T-cell (primary cell): ENCODE measurements at places on chromosomes 4 and X.

- H3K36me3 ChIP-seq = no peaks in the 10 kb centered on the region
- H3K4me1 ChIP-seq = peaks cover 4% of the 10 kb centered on the region
These were observed 3.3 kb upstream of the MAGEA8 start for GRCh38 chrX:149877636-149878035.

GRCh38 chrX:154718616-154719015 lies 32.3 kb downstream of the GAB3 start:
- H3K4me3 ChIP-seq = no peak overlapping the region
- H3K27ac ChIP-seq = peak overlapping the region; percentile 73
- no peaks in the 10 kb centered on the region for H3K27me3 ChIP-seq
- H3K4me1 ChIP-seq = peaks cover 8% of the 10 kb centered on the region
- H3K36me3 ChIP-seq = no peaks in the 10 kb centered on the region

DNA sequence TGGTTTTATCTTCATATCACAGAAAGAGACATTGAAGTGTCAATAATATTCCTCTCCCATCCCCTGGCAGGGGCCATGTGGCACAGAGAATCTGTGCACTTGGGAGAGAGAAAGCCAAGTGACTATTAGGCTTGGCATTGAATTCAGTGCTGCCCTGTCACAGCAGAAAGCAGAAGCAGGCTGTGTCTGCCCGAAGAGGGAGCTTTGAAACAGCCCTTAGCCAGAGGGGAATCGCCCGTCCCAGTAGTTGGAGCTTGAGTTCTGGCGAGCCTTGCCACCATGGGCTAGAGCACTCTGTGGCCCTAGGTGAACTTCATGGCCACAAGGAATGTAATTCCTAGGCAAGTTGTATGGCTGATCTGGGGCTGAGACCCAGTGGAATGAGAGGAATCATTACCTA lies 282.5 kb upstream of the PCDH10 start:
- no peaks in the 10 kb centered on the region for H3K36me3 ChIP-seq
- no peaks in the 10 kb centered on the region for H3K27me3 ChIP-seq
- H3K27ac ChIP-seq = no peak overlapping the region

DNA sequence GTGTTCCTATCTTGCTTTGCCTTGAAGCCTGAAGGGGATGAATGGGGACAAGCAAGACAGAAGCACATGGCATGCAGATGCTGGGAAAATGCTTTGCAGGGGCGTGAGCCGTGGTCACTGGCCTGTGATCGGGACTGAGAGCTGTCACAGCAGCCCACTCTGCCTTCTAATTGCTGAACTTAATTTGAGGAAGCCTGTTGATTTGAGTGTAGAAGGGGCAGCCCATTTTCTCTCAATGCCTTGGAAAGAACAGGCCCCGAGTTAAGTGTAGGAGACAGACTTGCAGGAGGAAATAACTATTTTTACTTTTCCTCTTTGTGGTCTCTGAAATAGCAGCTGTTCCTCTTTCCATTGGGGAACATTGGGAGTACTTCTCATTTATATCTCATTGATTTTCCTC lies 26.1 kb upstream of the TBC1D1 start:
- DNase-seq = no peak
- no peaks in the 10 kb centered on the region for H3K27me3 ChIP-seq
- no peak overlapping the region for H3K4me3 ChIP-seq
- H3K27ac ChIP-seq = no peak overlapping the region
- no peaks in the 10 kb centered on the region for H3K4me1 ChIP-seq

- DNase-seq = no peak
- no peaks in the 10 kb centered on the region for H3K27me3 ChIP-seq
- H3K27ac ChIP-seq = no peak overlapping the region
- no peaks in the 10 kb centered on the region for H3K4me1 ChIP-seq
- peaks cover 8% of the 10 kb centered on the region for H3K36me3 ChIP-seq
These were observed 43.1 kb upstream of the MXD4 start for GRCh38 chr4:2304877-2305561.

DNA sequence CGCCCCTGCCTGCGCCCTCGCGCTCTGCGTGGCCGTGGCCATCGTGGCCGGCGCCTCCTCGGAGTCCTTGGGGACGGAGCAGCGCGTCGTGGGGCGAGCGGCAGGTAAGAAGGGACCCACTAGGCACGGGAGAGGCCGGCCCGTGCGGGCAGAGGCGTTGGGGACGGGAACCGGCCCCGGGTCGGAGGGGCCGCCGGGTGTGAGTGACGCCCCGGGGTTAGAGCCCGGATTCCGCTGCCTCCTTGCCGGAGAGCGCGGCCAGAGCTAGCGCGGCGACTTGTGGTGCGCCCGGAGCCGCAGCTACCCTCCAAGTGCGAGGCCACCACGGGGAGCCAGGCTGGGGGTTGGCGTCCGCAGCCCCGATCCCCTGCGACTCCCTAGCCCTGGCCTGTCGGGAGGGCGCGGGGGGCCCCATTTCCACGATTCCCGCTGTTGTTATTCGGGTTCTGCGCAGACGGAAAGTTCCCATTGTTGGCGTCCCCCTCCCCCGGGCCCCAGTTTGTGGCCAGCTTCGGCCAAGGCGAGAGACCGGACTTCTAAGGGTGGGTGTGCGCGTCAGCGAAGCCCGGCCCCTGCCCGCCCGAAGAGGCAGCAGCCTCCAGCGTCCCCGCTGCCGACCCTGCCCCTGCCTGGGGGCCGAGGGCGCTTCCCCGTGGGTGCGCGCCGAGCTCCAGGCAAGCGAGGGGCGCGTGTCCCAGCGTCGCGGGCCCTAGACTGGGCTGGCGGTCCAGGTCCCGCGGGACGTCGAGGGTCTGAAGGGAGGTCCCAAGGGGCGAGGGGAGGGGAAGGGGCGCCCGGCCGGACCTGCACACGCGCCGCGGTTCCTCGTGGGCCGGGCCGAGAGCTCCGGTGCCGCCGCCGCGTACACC lies 1.1 kb downstream of the FGFR3 start:
- peak overlapping the region; percentile 65 for H3K4me3 ChIP-seq
- H3K4me1 ChIP-seq = peaks cover 20% of the 10 kb centered on the region
- H3K27ac ChIP-seq = no peak overlapping the region
- peaks cover 5% of the 10 kb centered on the region for H3K27me3 ChIP-seq
- H3K36me3 ChIP-seq = no peaks in the 10 kb centered on the region
- DNase-seq = no peak

- H3K27me3 ChIP-seq = no peaks in the 10 kb centered on the region
- no peak for DNase-seq
- no peak overlapping the region for H3K4me3 ChIP-seq
- H3K4me1 ChIP-seq = no peaks in the 10 kb centered on the region
- H3K36me3 ChIP-seq = peaks cover 18% of the 10 kb centered on the region
These were observed 17.2 kb downstream of the DHRSX start for GRCh38 chrX:2483398-2484060.

DNA sequence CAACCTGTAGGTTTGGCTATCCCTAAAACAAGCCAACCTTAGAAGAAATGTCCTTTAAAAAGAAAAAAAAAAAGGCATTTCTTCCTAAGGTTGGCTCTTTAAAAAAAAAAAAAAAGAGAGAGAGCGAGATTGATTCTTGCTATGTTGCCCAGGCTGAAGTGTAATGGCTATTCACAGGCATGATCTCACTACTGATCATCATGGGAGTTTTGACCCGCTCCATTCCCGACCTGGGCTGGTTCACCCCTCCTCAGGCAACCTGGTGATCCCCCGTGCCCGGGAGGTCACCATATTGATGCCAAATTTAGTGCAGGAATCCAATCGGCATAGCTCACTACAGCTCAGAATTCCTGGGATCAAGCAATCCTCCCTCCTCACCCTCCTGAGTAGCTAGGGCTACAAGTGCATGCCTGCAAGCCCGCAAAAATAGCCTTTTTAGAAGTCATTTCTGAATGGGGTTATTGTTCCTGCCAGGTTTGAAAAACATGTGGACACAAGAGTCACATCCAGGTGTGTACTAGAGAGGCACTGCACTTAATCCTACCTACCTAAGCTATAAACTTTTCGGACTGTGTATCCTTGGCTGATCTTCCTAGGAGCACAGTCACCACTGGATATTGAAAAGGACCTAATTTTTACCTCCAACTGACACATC lies 61.4 kb upstream of the ZCCHC13 start:
- DNase-seq = no peak
- no peaks in the 10 kb centered on the region for H3K4me1 ChIP-seq
- no peak overlapping the region for H3K4me3 ChIP-seq
- no peaks in the 10 kb centered on the region for H3K27me3 ChIP-seq
- H3K27ac ChIP-seq = no peak overlapping the region
- H3K36me3 ChIP-seq = no peaks in the 10 kb centered on the region

GRCh38 chrX:56764153-56764974 lies 35.3 kb downstream of the NBDY start:
- H3K4me3 ChIP-seq = peak overlapping the region; percentile 52
- H3K27ac ChIP-seq = peak overlapping the region; percentile 64
- H3K27me3 ChIP-seq = no peaks in the 10 kb centered on the region
- DNase-seq = peak; percentile 62
- H3K36me3 ChIP-seq = no peaks in the 10 kb centered on the region

DNA sequence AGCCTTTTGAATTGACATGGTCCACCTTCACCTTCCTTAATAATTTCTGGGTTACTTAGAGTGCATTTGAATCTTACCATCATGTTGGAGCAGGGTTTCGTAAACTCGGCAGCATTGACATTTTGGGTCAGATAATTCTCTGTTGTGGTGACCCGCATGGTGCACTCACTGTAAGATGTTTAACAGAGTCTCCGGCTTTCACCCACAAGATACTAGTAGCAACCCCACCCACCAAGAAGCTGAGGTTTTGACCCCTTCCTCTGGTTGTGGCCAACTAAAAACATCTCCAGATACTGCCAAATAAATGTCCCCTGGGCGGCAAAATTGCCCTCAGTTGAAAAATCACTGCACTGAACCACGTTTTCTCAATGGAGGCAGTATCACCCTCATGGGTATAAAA lies 62.7 kb downstream of the CHST7 start:
- H3K4me3 ChIP-seq = no peak overlapping the region
- no peak overlapping the region for H3K27ac ChIP-seq
- H3K4me1 ChIP-seq = no peaks in the 10 kb centered on the region
- no peak for DNase-seq
- H3K36me3 ChIP-seq = no peaks in the 10 kb centered on the region
- no peaks in the 10 kb centered on the region for H3K27me3 ChIP-seq

- H3K4me3 ChIP-seq = no peak overlapping the region
- no peak for DNase-seq
- H3K4me1 ChIP-seq = no peaks in the 10 kb centered on the region
- H3K27ac ChIP-seq = no peak overlapping the region
These were observed 110.2 kb upstream of the CYSLTR1 start for GRCh38 chrX:78437621-78438020.

GRCh38 chr4:186660403-186660802 lies 63.3 kb downstream of the FAT1 start:
- H3K4me1 ChIP-seq = no peaks in the 10 kb centered on the region
- no peak overlapping the region for H3K27ac ChIP-seq
- H3K4me3 ChIP-seq = no peak overlapping the region
- H3K36me3 ChIP-seq = no peaks in the 10 kb centered on the region
- no peak for DNase-seq
- no peaks in the 10 kb centered on the region for H3K27me3 ChIP-seq

DNA sequence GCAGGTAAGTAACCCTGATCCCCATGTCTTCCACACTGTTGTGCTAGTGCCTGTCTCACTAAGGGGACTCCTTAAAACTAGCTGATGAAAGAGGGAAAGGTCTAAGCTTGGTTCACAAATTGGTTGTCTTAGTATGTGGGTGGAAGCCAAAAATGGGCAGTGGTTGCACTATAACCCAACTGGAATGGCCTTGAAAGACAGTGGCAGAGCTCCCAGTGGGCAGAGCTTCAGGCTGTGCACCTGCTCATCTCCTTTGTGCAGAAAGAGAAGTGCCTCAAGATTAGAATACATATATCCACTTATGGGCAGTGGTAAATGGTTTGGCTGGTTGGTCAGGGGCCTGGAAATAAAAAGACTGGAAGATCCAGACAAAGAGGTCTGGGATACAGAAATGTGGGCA lies 7.2 kb downstream of the SYN1 start:
- no peak overlapping the region for H3K27ac ChIP-seq
- H3K27me3 ChIP-seq = no peaks in the 10 kb centered on the region
- DNase-seq = no peak
- H3K4me3 ChIP-seq = no peak overlapping the region
- no peaks in the 10 kb centered on the region for H3K4me1 ChIP-seq

- H3K4me1 ChIP-seq = peaks cover 2% of the 10 kb centered on the region
- no peak overlapping the region for H3K27ac ChIP-seq
- peak; percentile 13 for DNase-seq
- no peaks in the 10 kb centered on the region for H3K36me3 ChIP-seq
- peak overlapping the region; percentile 52 for H3K4me3 ChIP-seq
These were observed 64.3 kb upstream of the CCDC160 start for GRCh38 chrX:134172588-134173259.

DNA sequence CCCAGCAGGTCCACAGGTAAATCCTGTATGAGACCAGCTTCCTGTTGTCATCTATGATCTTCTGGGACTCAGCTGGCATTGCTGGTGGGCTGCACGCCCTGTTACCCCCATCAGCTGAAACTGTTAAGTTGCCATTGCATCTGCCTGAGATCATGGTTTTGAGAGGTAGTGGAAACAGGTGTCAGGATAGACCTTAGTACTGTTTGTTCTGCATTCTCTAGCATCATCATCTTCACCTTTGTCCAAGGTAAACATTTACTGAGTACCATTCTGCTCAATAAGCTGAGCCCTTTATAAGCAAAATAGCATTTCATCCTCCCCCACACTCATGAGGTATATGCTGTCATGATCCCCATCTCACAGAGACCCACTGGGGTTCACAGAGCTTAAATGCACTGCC lies 42.9 kb upstream of the PROM1 start:
- peaks cover 26% of the 10 kb centered on the region for H3K4me1 ChIP-seq
- H3K27me3 ChIP-seq = peaks cover 16% of the 10 kb centered on the region
- no peaks in the 10 kb centered on the region for H3K36me3 ChIP-seq
- DNase-seq = no peak
- H3K4me3 ChIP-seq = no peak overlapping the region

GRCh38 chr4:107216379-107216778 lies 180.3 kb upstream of the DKK2 start:
- no peak overlapping the region for H3K27ac ChIP-seq
- no peak overlapping the region for H3K4me3 ChIP-seq
- H3K27me3 ChIP-seq = no peaks in the 10 kb centered on the region
- H3K4me1 ChIP-seq = no peaks in the 10 kb centered on the region
- no peaks in the 10 kb centered on the region for H3K36me3 ChIP-seq
- DNase-seq = no peak

DNA sequence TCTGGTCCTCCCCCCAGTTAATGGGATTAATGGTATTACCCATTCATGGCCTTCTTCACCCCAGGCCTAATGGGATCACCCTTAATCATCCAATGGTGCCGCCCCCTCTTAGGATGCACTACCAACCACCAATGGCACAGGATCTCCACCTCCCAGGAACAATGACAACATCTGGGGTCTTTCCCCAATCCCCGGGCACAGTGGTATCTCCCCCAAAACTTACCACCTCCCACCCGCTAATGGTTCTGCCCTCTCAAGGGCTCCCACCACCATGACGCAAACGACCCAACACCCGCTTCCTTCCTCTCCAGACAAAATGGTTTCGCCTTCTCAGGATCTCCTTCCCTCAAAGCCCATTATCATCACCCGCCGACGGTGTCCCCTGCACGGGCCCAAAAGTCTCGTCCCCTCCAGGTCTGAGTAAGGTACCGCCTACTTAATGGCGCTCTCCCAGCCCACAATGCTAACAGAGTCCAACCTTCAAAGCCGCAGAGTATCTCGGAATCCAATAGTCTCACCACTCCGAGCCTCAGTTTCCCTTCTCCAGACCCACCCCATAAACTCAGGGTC lies 458 bp downstream of the GRIPAP1 start:
- H3K27me3 ChIP-seq = no peaks in the 10 kb centered on the region
- peak overlapping the region; percentile 95 for H3K27ac ChIP-seq
- peak overlapping the region; percentile 84 for H3K4me3 ChIP-seq

GRCh38 chr4:78345237-78345636 lies 206.3 kb upstream of the ANXA3 start:
- no peak overlapping the region for H3K4me3 ChIP-seq
- H3K27ac ChIP-seq = no peak overlapping the region
- no peaks in the 10 kb centered on the region for H3K4me1 ChIP-seq
- no peak for DNase-seq
- H3K27me3 ChIP-seq = no peaks in the 10 kb centered on the region
- H3K36me3 ChIP-seq = no peaks in the 10 kb centered on the region
